ENCODE measurements at places on chromosomes 3 and 15. TPM values are rescaled to one million over a fixed set of nuclear protein-coding genes. Genes with fewer than 3 reads are reported as not detected.

Gene UNC13C
- total RNA-seq = 4.1 TPM

Gene RPL22L1
- total RNA-seq = 73.7 TPM

GRCh38 chr3:136270179-136270578 is 20.0 kb downstream of the PCCB start:
- DNase-seq = no peak

- DNase-seq = no peak
Measured at GRCh38 chr3:61158667-61159066, 92.6 kb downstream of the FHIT start.

DNA sequence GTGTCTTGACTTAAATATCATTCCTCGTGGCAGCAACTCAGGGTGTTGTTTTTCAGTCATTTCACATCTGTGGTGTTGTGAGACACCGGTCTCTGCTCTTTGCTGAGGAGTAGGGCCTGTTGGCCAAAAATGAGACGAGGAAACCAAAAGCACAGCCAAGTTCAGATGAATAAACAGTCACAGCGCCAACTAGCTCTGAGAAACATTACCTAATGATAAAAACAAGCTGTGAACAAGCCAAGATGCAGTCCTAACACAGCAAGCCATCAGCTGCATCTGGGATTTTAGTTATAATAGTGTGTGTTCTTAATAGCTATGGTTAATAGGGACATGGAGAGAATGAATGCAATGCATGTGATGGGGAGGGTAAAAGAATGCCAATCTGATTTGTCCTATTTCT is 843.4 kb upstream of the DPPA4 start:
- no peak for DNase-seq

Gene BMF
- 8.3 TPM for total RNA-seq

Gene STRIT1
- total RNA-seq = not detected

DNA sequence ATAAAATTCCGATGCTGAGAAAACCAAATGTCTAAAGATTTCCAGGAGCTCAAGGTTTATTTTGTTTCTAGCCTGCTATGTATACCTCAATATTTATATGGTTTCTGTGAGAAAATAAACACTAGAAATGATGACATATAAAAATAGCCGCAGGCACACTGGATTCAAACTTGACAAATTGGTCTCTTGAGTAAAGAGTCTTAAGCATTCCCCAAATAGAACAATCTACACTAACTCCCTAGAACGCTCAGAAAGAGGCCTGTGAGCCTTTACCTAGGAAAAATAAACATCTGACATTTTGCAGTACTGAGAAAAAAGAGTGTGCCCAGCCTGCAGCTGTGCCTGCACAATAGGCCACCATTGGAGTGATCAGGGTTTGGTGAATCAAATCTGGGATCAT is 75.2 kb downstream of the NEK10 start:
- DNase-seq = no peak

Gene GOLGA8K
- 1.9 TPM for total RNA-seq

GRCh38 chr15:20340931-20341661 is 200.5 kb downstream of the GOLGA6L6 start:
- DNase-seq = peak; percentile 85

DNA sequence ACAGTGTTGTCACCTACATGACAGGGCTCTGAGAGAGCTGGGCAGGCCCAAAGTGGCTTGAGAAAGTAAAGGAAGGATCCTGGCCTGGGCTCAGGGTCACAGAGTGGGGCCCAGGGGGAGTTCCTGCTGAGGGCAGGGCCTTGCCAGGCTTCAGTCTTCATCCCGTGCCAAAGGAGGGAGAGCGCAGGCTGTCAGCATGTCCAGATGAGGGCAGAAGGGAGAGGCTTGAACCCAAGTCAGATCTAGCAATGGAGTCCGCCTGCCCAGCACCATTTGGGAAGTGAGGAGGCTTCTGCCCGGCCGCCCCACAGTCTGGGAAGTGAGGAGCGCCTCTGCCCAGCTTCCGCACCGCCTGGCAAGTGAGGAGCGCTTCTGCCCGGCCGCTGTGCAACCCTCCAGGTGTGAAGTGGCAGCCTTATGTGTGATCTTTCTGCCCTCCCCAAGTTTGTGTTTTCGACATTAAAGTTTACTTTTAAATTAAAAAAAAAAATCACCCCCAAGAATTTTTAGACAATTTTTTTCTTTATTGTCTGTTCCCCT is 303.6 kb upstream of the PROK2 start:
- no peak for DNase-seq

DNA sequence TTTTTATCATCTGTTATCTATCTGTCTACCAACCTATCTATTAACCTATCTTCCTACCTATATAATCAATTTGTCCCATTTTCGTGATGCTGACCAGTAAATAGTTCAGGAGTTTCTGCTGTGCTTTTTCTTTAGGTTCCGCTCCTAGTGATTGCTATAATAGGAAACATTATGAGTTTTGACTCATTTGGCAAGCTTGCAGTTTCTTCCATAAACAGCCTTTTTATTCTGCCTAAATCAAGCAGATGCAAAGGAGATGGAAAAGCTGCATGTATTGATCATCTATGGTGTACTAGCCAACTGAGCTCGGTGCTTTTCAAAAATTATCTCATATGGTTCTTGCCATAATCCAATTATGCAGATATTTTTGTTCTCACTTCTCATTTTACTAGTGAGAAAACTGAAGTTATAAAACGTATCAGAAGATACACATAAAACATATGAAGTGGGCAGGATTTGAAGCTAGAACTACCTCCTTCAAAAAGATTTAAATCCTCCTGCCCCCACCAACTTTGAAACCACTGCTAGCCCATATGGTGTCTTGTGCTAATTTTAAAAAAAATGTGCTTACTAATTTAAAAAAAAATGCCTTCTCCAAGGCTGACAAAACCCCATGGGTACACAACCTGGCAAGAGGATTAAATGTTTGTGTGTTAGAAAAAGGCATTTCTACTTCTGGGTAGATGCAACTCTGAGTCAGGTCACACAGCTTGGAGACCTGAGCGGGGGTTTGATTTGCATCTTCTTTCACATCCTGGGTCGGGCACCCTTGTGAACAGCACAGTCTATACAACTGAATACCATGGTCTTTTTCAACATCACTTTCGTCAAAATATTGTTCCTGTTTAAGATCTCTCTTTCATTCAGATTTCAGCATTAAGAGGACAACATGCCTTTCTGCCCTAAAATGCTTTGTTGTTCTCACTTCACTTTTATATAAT is 267.0 kb downstream of the CHL1 start:
- DNase-seq = no peak

- DNase-seq = no peak
Measured at GRCh38 chr3:187616307-187616972, 53.8 kb downstream of the SST start.

GRCh38 chr3:49024449-49024848 is 2.5 kb downstream of the NDUFAF3 start:
- DNase-seq = no peak

DNA sequence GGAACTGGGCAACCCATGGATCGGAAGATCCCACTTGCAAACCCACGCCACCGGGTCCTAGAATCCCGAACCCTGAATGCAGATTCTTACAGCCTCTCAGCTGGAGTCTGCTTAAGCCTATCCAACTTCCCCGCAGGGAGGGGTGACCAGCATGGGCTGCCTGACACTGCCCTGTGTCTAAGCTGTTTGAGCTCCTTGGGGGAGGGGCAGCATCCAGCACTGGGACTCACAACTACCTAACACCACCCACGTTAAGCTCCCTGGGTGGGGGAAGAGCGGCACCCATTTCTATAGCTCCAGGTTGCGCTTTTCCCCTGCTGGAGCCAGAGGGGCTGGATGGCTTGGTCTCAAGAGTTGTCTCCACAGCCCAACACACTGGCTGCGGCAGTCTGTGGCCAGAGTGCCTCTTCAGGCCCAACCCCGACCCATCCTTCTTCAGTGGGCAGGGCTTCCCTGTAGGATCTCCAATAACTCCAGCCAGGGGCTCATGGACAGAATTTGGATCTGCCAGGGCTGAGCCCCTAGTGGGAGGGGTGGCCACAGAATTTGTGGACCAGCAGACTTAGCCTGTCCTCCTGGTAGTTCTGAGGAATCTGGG is 649.2 kb downstream of the TUSC7 start:
- no peak for DNase-seq

- DNase-seq = no peak
Measured at GRCh38 chr3:160876643-160877042, 120.6 kb downstream of the PPM1L start.

- no peak for DNase-seq
Measured at GRCh38 chr3:72343078-72343477, 505.2 kb downstream of the SHQ1 start.

Gene FAM131A
- 13.5 TPM for total RNA-seq

GRCh38 chr3:129768728-129769127 is 124.8 kb downstream of the TMCC1 start:
- DNase-seq = no peak

- DNase-seq = no peak
Measured at GRCh38 chr15:81256916-81257315, 60.2 kb downstream of the IL16 start.

- no peak for DNase-seq
Measured at GRCh38 chr3:150623945-150624344, 20.8 kb downstream of the SELENOT start.

Gene TRAK1
- total RNA-seq = 142 TPM

- DNase-seq = no peak
Measured at GRCh38 chr15:37204692-37205091, 104.3 kb upstream of the MEIS2 start.

Gene NEDD4
- total RNA-seq = 30.9 TPM

DNA sequence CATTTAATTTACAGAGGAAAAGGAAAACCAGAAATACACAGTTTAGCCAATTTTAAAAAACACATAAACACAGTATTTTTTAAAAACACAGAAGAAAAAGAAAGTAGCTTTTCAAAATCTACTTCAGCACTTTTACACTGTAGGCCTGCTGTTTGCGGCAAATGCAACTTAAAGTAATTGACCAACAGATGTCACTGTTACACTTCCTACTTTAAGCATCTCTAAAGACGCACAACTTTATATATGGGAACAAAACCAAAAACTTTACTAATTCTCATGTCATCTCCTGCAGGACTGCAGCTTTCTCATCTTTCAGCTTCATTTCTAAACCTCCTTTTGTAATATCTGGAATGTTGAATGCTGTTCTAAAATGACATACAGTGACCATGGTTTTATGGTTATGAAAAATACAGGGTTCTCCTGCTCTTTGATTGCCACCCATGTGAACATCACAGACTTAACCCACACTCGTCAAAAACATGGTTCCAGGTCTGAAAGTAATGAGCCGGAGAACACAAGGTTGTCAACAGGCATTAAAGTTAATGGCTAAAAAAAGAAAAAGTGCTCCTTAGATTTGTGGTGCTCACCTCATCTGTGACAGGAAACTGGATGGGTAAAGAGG is 107.9 kb downstream of the FMN1 start:
- no peak for DNase-seq

DNA sequence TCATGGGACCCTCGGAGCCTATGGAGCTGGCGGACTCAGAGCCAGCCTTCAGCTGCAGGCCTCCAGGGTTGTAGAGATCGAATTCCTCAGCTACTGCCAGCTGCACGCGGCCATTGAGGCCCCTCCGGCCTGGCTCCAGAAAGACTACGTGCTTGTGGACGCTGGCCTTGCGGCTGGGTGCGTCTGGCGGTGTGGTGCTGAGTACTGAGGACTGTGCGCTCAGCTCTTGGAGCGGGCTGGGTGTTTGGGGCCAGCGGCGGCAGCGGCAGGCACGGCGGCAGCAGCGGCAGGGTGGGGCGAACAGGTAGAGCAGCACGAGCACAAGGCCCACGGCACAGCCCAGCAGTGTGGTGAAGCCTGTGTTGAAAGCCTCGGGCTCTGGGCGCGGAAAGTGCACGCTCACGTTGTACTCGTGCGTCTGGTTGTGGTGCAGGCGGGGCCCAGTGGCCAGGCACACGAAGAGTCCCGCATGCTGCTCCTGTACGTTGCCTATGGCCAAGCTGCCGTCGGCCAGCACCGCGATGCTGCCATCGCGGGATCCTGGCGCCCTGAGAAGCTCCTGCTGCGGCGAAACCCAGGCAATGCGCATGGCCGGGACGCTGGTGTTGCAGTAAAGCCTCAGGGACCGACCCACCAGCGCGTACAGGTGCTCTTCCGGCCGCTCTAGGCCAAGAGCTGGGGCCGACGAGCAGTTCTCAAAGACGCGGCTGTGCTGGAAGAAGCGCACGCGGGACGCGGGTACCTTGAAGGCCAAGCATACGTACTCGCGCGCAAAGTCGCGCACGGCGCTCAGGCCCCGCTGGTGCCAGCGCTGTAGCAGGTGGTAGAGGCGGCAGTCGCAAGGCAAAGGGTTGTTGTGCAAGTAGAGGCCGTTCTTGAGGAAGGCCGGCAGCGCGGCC is 1.3 kb downstream of the AMIGO3 start:
- DNase-seq = no peak

GRCh38 chr3:38689774-38690173 is 40.3 kb upstream of the SCN5A start:
- no peak for DNase-seq

- peak; percentile 82 for DNase-seq
Measured at GRCh38 chr15:99450896-99451358, 114.9 kb upstream of the MEF2A start.

Gene MKRN3
- total RNA-seq = 1.1 TPM

Gene SPG11
- 155 TPM for total RNA-seq

DNA sequence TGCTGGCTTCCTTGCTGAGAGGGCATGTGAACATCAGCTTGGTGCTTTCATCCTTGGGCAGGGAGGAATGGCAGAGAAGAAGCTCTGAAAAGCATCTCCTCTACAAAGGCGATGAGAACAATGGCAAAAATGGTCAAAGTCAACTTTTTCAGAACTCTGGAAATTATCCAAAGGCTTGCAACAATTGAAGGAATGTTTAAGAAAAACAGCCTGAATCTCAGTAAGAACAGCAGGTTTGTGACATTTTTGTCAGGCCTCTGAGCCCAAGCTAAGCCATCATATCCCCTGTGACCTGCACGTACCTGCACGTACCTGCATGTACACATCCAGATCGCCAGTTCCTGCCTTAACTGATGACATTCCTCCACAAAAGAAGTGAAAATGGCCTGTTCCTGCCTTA is 51.8 kb downstream of the ONECUT1 start:
- DNase-seq = no peak

GRCh38 chr3:171266034-171266739 is 194.0 kb downstream of the TNIK start:
- no peak for DNase-seq

Gene PLSCR2
- 2.6 TPM for total RNA-seq

- DNase-seq = no peak
Measured at GRCh38 chr15:74206801-74207281, 4.3 kb upstream of the STRA6 start.

- DNase-seq = no peak
Measured at GRCh38 chr3:43872901-43873300, 182.2 kb downstream of the ABHD5 start.

DNA sequence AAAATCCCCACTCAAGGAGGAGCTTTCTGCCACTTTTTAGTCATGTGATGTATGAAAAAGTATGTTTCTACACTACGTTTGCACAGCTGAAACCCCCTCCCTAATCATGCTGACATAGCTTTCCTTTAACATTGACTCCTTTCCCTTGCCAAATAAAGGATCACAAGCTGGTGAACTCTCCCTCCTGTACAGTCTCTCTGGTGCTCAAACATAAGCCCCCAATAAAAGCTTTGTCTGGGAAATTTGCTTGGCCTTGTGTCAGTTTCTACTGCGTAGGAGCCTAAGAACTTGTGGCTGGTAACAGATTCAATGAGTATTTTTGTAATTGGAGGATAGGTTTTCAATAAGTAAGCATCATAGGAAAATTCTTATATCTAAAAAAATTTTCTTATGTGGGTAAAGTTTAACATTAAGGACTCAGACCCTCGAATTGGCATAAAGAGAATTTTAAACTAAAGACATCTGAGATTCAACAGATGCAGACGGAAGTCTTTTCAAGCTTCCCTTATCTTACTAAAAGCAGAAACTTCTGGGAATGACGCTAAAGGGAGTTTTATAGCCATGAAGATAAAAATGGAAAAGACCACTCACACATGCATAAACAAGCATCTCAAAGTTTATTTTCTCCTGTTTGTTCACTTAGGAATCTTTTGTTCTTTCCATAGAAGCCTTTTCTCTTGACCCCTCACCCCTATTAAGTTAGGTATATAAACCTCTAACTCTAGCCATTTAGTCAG is 44.1 kb upstream of the P2RY1 start:
- no peak for DNase-seq
